Suppressor macrophage treated with lipopolysaccharide for 4 hours (primary cell): ENCODE measurements at places on chromosomes 1 and 21.

DNA sequence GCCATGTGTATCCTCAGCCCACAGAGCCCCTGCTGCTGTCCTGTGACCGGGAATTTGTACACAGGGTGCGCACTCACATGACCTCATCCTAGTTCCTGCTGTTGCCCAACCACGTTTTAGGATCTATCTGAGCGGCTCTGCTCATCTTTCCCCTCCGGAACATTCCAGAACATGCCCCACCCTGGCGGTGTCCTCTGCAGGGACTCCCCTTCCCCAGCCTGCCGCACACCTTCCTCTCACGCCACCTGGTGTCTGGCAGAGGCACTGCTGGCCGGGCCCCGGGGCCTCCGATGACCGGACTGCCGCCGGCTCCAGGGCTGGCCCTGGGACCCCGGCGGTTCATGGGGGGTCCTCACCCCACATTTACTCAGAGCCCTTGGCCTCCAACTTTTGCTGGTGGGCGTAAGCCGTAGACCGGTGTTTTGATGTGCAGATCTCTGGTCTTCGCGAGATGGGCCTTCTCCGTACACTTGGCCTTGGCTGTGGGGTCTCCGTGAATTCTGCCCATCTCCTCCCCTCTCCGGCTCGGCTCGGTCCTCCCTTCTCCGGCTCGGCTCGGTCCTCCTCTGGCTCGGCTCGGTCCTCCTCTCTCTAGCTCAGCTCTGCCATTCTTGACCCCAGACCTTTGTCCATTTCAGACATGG lies 29.5 kb downstream of the ARHGEF16 start:
- peak; percentile 49 for DNase-seq

DNA sequence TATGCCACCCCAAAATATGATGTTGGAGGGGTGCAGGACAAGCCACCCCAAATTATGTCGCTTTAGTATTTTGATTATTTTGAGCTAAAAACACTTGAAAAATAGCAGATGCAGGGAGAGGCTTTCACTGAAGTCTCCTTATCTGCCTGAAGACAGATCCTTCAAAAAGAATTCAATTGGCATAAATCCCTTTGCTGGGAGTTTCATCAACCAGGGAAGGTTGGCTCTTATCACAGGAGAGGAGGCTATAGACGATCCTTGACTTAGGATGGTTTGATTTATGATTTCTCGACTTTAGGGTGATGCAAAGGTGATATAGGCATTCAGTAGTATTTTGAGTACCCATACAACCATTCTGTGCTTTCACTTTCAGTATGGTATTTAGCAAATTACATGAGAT lies 97.8 kb upstream of the CAMK1G start:
- no peak for DNase-seq

- DNase-seq: no peak
Measured at GRCh38 chr1:150473659-150474058, 13.6 kb upstream of the TARS2 start.

- peak; percentile 23 for DNase-seq
Measured at GRCh38 chr1:50023292-50024159, at the start of gene AGBL4. Gene AGBL4, minus strand, starts transcription at chr1:50023954.

- no peak for DNase-seq
Measured at GRCh38 chr1:116854403-116854690, 55.4 kb upstream of the PTGFRN start.

DNA sequence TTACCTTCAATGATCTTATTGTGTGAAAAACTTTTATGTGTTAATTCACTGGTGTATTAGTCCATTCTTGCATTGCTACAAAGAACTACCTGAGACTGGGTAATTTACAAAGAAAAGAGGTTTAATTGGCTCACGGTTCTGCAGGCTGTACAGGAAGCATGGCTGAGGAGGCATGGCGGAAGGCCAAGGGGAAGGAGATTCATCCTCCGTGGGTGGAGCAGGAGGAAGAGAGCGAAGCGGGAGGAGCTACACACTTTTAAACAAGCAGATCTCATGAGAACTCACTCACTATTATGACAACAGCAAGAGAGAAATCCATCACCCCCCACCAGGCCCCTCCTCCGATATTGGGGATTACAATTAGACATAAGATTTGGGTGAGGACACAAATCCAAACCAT lies 44.2 kb upstream of the RGS7 start:
- no peak for DNase-seq

- DNase-seq: no peak
Measured at GRCh38 chr1:202351725-202352124, 3.2 kb downstream of the PPP1R12B start.

GRCh38 chr1:104064399-104064798 lies 314.7 kb downstream of the AMY1C start:
- DNase-seq: no peak

DNA sequence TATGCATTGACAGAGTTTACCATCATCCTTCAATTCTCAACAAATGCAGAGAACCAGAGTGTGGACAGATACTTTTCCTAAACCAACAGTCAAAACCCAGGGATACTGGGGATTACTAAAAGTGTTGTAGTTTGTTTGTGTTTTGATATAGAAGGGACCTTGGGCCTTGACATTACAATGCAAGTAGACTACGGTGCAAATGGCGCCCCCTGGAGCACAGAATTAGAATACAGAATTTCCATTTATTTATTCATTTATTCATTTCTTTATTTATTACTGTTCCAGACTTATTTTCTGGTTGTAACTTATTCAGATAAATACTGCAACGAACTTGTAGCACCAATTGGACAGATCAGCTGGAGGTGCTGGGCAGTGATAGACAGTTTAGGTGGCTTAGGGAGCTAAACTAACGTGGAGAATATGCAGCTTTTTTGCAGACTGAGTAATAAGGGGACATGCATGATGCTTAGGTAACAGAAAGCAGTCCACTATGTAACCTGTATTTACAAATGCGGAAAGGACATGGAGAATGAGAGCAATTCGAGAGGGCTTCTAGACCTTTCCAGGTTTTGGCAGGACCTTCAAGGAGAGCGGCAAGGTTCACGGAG lies 42.6 kb downstream of the KIRREL1 start:
- DNase-seq: peak; percentile 60

DNA sequence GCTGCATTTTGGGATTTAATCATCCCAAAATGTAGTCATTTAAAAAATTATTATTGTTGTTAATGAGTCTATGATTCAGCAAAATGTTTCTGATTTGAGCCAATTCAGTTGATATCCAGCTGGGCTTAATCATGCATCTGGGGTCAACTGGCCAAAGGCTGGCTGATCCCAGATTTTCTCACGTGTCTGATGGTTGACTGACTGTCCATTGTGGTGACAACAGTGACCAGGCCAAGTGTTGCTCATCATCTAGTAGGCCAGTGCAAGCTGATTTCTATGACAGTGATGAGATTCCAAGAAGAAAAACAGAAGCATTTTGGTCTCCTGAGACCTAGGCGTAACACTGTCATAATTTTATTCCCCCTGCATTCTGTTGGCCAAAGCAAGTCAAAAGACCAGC lies 80.1 kb upstream of the ZC3H11B start:
- no peak for DNase-seq

DNA sequence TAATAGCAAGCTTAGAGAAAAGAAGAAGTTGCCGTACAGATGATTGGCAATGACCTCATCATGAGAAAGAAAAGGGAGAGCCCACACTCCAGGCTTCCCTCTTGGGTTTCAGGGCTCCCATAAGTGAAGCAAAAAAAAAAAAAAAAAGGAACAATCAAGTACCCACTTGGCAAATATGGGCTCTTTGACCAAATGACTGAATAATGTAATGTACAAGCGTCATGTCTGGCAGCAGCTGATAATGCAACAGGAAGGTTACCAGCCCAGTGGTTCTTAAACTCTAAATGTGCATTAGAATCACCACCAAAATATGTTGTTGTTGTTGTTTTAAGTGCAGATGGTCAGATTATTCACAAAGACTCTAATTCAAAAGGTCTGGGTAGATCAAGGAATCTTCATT lies 13.5 kb downstream of the TNFSF4 start:
- peak; percentile 92 for DNase-seq

GRCh38 chr1:6171548-6172124 lies 8.5 kb downstream of the CHD5 start:
- peak; percentile 27 for DNase-seq

DNA sequence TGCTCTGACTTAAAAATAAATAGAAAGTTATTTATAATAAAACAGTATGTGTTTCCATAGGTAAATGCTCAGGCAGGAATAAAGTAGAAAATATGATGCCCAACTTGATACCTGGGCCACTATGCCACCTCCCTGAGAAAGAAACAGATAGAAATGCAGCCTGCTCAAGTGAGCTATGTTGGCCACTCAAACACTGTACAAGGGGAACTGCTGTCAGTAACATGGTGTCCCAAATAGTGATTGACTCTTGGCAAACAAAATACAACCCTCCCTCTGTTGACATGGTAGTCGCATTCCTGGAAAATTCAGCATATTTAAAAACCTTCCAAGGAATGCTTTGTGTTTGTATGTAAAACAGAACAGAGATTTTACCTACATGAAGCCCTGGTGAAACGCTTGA lies 66.9 kb upstream of the KCNE2 start:
- DNase-seq: no peak

GRCh38 chr21:41970751-41971653 lies 17.2 kb upstream of the C2CD2 start:
- no peak for DNase-seq

DNA sequence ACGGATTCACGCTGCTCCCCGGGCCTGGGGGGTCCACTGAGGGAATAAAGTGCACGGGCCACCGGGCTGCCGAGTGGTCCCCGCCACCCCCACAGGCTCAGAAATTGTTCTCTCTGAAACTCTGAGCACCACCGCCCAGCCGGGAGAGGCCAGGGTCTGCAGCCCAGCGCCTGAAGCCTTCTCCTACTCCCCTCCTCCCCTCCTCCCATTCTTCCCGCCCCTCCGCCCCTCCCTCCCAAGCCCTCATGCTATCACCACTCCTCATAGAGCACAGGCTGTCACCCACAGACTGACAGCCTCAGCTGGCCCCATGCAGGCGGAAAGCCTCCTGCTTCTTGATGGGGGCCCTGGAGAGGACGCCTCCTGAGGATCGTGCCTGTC lies 707 bp upstream of the GPR153 start:
- DNase-seq: no peak

DNA sequence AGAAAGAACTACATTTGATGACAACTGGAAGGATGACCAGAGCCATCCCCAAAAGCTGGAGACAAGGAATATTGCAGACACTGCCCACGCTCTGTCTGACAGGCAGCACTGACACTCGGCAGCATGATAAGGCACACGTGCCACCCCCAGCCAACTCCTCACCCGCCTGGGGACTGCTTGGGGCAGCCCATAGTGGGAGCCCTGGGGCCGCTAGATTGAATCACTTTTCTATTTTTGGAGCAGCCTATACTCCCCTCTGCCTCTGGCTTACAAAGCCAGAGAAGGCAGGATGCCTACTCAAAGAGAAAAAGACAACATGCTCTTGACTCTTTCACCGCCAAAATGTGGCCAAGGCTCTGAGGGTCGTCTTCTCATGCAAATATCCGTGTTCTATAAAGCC lies 1.3 kb downstream of the SMG5 start:
- peak; percentile 81 for DNase-seq

- no peak for DNase-seq
Measured at GRCh38 chr1:157240495-157241184, 102.4 kb upstream of the ETV3 start.

GRCh38 chr1:11576109-11576875 lies 77.9 kb downstream of the FBXO2 start:
- no peak for DNase-seq

- DNase-seq: peak; percentile 21
Measured at GRCh38 chr1:48846441-48846840, 69.8 kb upstream of the BEND5 start.

DNA sequence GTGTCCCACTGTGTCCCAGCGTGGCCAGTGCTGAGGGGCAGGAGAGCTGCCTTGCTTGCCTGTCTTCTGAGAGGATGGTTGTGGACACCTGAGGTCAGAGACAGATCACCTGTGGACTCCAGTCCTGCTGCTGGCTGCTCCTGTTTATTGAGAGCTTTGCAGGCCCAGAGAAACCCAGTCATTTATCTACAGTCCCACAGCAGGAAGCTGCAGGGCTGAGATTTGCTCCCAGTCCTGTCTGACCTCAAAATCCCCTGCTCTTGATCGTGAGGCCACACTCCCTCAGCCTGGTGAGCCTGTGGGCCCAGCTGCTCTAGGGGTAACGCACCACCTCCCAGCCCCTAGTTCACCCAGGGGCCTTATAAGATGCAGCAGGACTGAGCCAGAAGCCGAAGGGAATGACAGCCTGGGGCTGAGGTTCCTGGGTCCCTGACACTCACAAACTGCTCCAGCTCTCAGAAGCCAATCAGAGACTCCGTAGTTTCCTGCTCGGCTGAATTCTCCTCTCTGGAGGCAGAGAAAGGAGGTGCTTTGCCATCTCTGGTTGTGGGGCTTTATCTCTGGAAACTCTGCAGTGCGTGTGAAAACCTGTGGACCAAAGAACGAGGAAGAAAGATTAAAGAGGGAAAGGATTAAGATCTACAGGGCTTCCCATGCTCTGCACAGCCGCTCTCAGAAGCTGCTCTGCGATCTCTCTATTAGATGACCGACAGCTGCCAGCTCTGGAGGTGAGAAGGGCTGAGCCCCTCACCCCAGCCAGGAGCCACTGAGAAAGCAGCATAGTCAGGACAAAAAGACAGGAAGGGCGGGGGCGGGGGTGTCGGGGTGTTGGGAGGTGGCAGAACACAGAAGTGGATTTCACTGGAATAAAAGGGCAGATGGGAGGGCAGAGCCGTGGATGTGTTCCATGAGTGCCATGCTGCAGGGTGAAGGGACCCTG lies 39.1 kb downstream of the UBIAD1 start:
- no peak for DNase-seq

GRCh38 chr1:48208251-48208650 lies 14.3 kb upstream of the SLC5A9 start:
- DNase-seq: no peak

GRCh38 chr1:29105822-29106221 lies 17.9 kb downstream of the TMEM200B start:
- DNase-seq: no peak
